ENCODE measurements at places on chromosomes 2 and 18.

- DNase-seq = no peak
Observed at GRCh38 chr18:51070545-51070944, 40.5 kb downstream of the SMAD4 start.

GRCh38 chr18:13265008-13265910 lies 46.7 kb downstream of the LDLRAD4 start:
- no peak for DNase-seq

DNA sequence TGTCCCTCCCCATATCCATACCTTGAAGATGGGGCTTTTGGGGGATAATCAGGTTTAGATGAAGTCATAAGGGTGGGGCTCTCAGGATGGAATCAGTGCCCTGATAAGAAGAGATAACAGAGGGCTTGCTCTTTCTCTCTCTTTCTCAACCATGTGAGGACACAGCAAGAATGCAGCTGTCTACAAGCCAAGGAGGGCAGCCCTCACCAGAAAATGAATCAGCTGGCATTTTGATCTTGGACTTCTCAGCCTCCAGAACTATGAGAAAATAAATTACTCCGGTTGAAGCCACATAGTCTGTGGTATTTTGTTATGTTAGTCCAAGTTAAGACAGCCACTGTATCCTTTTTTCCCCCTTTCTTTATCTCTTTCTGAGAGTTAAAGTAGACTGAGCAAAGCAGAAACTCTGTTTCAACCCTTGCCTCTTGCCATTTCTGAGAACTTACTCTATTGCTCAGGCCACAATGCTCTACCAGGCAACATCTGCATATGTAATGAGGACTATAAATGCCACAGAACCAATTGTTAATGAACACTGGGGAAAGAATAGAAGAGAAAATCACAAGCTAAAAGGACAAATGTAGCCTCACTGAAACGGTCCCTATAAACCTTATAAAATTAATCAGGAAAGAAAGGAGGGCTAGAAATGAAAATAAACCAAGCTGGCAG lies 56.9 kb downstream of the SRBD1 start:
- no peak for DNase-seq

- no peak for DNase-seq
Observed at GRCh38 chr2:233455491-233455890, 101.2 kb downstream of the DGKD start.

Measured in suppressor macrophage treated with lipopolysaccharide for 1 hour (primary cell).